ENCODE measurements at places on chromosomes 4 and X.

GRCh38 chr4:77788990-77789389 is 30.2 kb downstream of the CNOT6L start:
- no peak for DNase-seq

DNA sequence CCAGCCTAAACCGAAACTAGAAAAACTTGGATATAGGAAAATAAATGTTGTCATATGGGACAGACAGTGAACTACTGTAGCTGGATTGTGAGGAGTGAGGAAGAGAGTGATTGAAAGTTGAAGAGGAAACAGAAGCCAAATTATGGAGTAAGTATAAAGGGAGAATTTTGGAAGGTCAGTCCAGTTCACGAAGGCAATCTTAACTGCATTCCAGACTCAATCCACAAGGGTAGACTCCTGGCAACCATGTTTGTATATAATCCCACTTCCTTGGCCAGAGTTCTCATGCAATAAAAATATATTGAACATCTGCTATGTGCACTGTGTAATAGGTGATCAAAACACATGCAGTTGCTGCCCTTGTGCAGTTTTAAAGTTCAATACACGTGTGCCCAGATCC is 58.6 kb upstream of the CAMK2D start:
- no peak for DNase-seq

DNA sequence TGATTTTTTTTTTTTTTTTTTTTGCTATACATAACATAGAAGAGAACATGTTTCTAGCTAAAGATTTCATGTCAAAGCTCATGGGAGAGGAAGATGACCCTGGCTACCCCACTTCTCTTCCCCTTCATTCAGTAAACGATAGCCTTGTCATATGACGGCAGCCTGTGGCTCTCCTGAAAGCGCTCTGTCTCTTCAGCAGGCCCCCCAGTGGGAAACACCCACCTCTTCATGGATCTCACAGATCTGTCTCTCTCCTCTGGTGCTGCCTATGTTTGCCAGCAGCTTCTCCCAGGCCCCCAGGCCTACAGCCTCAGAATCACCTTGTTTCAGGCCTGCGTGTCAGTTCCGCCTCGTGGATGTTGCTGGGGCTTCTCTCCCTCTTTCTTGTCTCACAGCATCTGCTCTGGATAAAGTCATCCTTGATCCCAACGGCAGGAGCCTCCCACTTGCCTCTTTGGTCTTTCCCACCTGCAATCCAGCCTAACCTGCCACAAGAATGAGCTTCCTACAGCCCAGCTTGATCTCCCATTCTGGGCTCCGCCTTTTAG is 34.6 kb downstream of the RHOH start:
- no peak for DNase-seq

- DNase-seq = peak; percentile 64
These were observed 114.0 kb downstream of the RBM47 start for GRCh38 chr4:40515398-40516293.

DNA sequence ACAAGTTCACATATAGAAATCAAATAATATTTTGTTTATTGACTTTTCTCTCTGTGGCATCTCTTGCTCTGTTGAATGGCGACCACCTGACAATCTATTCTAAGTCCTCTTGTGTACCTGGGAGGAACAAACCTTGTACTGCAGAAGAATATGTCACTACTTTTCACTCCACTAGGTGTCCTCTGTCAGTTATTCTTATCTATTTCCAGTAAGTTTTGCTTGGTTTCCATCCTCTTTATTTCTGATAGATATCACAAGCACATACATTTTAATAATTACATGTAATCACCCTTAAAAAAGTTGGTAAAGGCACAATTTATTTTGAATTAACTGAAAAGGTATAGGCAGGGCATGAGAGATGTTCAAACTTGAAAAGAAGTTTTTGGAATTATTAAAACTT is 238.4 kb downstream of the SNCA start:
- peak; percentile 62 for DNase-seq

- DNase-seq = no peak
These were observed 89.3 kb downstream of the MGST2 start for GRCh38 chr4:139754938-139755337.

GRCh38 chr4:93960916-93961315 is 132.4 kb downstream of the ATOH1 start:
- no peak for DNase-seq

- DNase-seq = no peak
These were observed 56.2 kb downstream of the RTL9 start for GRCh38 chrX:110414679-110415439.

- DNase-seq = no peak
These were observed 117.6 kb downstream of the DHRSX start for GRCh38 chrX:2383144-2383543.

- no peak for DNase-seq
These were observed 387.3 kb upstream of the TECRL start for GRCh38 chr4:64796581-64796980.

- no peak for DNase-seq
These were observed 210.9 kb downstream of the KLHL4 start for GRCh38 chrX:87728459-87728858.

GRCh38 chrX:10656214-10656613 is 35.8 kb upstream of the MID1 start:
- no peak for DNase-seq

- DNase-seq = no peak
These were observed 129.4 kb downstream of the FAT4 start for GRCh38 chr4:125444166-125444565.

- no peak for DNase-seq
These were observed 29.5 kb downstream of the ARHGAP10 start for GRCh38 chr4:147761218-147761883.

DNA sequence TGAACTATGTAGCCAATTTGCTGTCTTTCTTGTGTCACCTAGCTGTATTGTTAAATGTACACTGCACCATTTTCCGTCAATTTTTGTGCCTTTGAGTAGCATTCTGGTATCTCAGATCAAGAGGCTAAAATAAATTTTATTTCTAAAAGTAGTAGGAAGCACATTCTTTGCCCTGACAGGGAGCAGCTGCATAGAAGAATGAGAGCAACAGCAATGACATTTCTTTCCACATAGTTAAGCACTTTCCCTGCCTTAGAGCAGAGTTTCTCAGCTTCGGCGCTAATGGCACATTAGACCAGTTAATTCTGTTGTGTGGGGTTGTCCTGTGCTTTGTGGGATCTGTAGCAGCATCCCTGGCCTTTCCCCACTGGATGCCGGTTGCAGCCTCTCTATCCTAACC is 173.9 kb downstream of the CHIC2 start:
- no peak for DNase-seq
